ENCODE measurements at places on chromosomes 5 and 9. TPM values are rescaled to one million over a fixed set of nuclear protein-coding genes. Genes with fewer than 3 reads are reported as not detected.

Gene GABRA6
- polyA plus RNA-seq: 0.10 TPM

Gene DRD1
- 0.02 TPM for polyA plus RNA-seq

Gene DDX4
- polyA plus RNA-seq: not detected

Gene SPINK7
- not detected for polyA plus RNA-seq

Gene OR13C4
- polyA plus RNA-seq: not detected

Gene MEF2C
- 0.93 TPM for polyA plus RNA-seq

Gene WWC1
- 15.2 TPM for polyA plus RNA-seq

Gene GABRB2
- not detected for polyA plus RNA-seq

Gene BAAT
- polyA plus RNA-seq: 0.02 TPM

Gene GPR150
- polyA plus RNA-seq: 0.06 TPM

Gene RC3H2
- 12.4 TPM for polyA plus RNA-seq

Gene GRM6
- not detected for polyA plus RNA-seq

Gene CCDC183
- polyA plus RNA-seq: 5.3 TPM

Gene STING1
- 98.4 TPM for polyA plus RNA-seq

Gene PNPLA7
- 0.88 TPM for polyA plus RNA-seq

Gene SCGB3A2
- polyA plus RNA-seq: not detected

Gene FAM221B
- polyA plus RNA-seq: not detected

Gene SLC4A9
- 0.02 TPM for polyA plus RNA-seq

Gene PIK3R1
- polyA plus RNA-seq: 2.0 TPM

Gene SAPCD2
- polyA plus RNA-seq: 6.0 TPM

Gene OR2S2
- polyA plus RNA-seq: 0.16 TPM

Gene MARCOL
- not detected for polyA plus RNA-seq

Gene CEP72
- 4.4 TPM for polyA plus RNA-seq

Gene RNF20
- polyA plus RNA-seq: 21.6 TPM

Gene CTSV
- 3.1 TPM for polyA plus RNA-seq

Gene SEMA6A
- 0.29 TPM for polyA plus RNA-seq

Gene ZFP2
- polyA plus RNA-seq: 0.29 TPM

Gene MTX3
- 9.8 TPM for polyA plus RNA-seq

Gene OSMR
- 56.0 TPM for polyA plus RNA-seq

Gene SLC34A3
- not detected for polyA plus RNA-seq

Gene CEP78
- 6.2 TPM for polyA plus RNA-seq

Gene PCDHGA11
- 0.18 TPM for polyA plus RNA-seq

Gene CA9
- 0.99 TPM for polyA plus RNA-seq

Gene PRPF4
- 22.5 TPM for polyA plus RNA-seq

Gene SHOC1
- not detected for polyA plus RNA-seq

Gene HIGD2A
- 213 TPM for polyA plus RNA-seq

Gene GPR151
- polyA plus RNA-seq: not detected

Gene HBEGF
- 59.8 TPM for polyA plus RNA-seq

Gene PCDHGA4
- 2.2 TPM for polyA plus RNA-seq

Gene PSMD5
- 13.7 TPM for polyA plus RNA-seq

Gene PLCXD3
- 0.15 TPM for polyA plus RNA-seq

Gene ACOT12
- polyA plus RNA-seq: 0.19 TPM

Gene BHMT
- not detected for polyA plus RNA-seq

Gene MYOT
- polyA plus RNA-seq: 0.02 TPM

Gene CATSPER3
- polyA plus RNA-seq: 0.37 TPM

Gene ANKRD31
- 0.05 TPM for polyA plus RNA-seq

Gene PDGFRB
- 32.1 TPM for polyA plus RNA-seq

Data from SK-N-SH (cell line).